Activated CD4-positive, alpha-beta T cell treated with anti-CD3 and anti-CD28 coated beads for 36 hours (primary cell): ENCODE measurements at places on chromosomes 13 and 19. TPM values are rescaled to one million over a fixed set of nuclear protein-coding genes. Genes with fewer than 3 reads are reported as not detected.

RDH8 gene
- total RNA-seq, result not detected

CACNG8 gene
- not detected for total RNA-seq

SERP2 gene
- 0.98 TPM for total RNA-seq

RPS15 gene
- 1,858 TPM for total RNA-seq

ACP7 gene
- total RNA-seq, result not detected

EPS8L1 gene
- 2.2 TPM for total RNA-seq

CILP2 gene
- total RNA-seq, result 0.27 TPM

CERS1 gene
- total RNA-seq, result 0.11 TPM

ANGPTL8 gene
- total RNA-seq, result not detected

COX6B2 gene
- total RNA-seq, result 0.14 TPM

ZNF784 gene
- total RNA-seq, result 4.3 TPM

KCNN4 gene
- 103 TPM for total RNA-seq

- DNase-seq, result no peak
These were observed 36.5 kb upstream of the SACS start for GRCh38 chr13:23469951-23470421.

DNA sequence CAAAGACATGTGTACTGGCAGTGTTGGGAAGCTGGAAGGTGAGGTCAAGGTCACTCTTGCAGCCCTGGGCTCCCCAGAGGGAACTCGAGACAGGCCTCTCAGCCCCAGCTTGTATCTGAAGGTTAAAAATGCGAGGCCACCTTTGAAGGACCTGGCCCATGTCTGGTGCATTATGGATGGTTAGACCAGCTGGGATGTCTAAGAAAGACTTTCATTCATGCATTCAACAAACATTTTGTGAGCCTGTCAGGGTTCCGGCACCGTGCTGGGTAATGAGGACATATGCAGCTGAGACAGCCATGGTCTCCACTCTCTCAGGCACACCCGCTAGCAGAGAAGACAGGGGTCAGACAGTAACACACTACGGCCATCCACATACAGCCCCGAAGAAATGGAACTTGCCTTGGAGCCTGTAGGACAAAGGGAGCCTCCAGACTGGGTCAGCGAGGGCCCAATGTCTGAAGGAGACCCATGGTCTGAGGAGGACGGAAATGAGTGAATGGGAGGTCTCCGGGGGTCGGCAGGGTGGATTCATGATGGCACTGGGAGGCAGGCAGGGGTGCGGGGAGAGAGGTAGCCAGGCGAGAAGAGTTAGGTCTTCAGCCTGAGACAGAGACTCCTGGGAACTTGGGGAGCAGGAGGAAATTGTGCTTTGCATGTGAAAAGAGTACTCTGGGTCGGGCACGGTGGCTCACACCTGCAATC lies 19.0 kb downstream of the VSTM2B start:
- DNase-seq, result no peak

DNA sequence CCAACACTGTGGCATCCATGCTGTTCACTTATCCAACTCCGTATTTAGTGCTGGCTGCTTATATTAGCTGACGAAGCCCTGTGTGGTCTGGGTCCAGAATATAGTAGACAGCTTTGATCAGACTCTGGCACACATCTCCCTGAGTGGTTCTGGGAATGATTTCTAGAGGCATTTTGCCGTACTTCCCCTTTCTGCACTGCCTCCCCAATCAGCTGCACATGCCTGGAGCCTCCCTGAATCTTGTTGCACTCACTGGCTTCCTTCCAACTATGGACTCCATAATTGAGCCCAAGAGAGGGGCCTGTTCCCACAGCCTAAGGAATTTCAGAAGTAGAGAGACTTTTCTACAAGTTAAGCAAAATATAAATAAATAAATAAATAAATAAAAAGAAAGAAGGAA lies 30.4 kb upstream of the PCDH8 start:
- DNase-seq, result no peak

DNA sequence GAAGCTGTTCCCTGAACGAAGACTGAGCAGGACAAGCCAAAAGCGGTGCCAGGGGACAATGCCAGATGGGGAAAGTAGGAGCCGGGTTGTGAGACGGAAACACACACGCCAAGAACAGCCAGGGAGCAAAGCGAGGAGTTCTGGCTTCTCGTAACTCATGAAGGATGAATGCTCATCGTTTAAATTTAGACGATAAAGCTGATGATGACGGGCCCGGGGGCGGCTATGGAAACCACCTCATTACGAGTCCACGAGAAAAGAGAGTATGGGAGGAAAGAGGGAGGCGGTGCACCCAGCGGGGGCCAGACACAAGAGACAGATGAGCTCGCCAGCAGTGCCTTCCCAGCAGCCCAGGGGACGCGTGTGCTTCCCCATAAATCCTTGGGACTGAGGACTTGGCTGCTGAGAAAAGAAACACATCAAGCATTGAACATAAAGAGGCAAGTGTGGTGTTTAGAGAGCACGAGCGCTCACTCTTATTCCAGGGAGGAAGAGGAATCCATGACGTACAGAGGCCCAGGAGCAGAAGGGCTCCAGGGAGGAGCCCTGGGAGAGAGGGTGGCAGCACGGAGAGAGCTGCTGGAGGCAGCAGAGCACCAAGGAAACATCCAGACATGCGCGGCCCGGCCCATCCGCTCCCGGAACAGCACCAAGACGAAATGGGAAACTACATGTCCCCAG lies 70.7 kb downstream of the EPS15L1 start:
- DNase-seq, result peak; percentile 53

GRCh38 chr19:12838182-12838885 lies at the start of gene MAST1:
Gene MAST1, plus strand, starts transcription at chr19:12838515. Its CDS starts 58 bp downstream, at chr19:12838573.
- DNase-seq, result peak; percentile 82

DNA sequence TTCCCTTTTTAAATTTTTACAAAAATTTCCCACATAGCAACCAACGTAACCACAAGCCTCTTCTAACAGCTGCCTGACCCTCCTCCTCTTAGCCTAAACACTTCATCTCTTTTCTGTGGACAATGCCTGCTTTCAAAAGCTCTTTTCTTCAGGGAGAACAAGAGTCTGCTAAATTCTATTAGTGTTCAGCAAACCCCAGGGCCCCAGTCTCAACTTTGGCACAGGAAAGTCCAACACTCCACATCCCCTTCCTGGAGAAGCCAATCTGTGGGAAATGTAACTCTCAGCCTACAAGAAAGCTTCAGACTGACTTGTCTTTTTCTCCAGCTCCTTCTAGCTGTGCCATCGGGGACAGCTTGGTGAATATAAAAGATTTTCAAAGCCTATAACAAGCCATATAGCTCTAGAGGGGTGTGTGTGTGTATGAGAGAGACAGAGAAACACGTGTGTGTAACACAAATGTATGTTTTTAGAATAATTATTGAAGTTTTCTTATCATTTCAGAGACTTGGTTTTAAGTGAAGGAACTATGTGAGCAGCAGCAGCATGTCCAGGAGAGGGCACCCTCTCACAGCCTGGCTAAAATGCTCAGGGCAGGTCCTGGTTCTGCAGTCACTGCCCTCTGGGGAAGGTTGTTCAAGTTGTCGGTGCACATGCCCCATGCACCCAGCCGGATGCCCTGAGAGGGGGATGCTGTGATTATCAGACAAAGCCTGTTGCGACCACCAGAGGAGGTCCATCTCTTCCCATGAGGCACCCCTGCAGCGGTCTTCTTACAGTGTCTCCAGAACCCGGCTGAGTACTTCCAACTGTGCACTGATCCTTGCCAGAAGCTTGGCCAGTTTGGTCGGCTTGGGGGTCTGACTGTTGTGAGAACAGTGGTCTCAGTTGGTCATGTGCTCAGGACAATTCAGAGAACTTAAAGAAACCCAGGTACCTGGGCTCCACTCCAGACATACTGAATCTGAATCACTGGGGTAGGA lies 34.4 kb downstream of the CCDC70 start:
- peak; percentile 69 for DNase-seq

- DNase-seq, result no peak
These were observed 525.1 kb downstream of the LMO7 start for GRCh38 chr13:76160961-76161925.

GRCh38 chr19:16315825-16316505 lies 8.7 kb upstream of the KLF2 start:
- no peak for DNase-seq

GRCh38 chr19:1131718-1132551 lies 28.1 kb downstream of the GPX4 start:
- DNase-seq, result peak; percentile 96

DNA sequence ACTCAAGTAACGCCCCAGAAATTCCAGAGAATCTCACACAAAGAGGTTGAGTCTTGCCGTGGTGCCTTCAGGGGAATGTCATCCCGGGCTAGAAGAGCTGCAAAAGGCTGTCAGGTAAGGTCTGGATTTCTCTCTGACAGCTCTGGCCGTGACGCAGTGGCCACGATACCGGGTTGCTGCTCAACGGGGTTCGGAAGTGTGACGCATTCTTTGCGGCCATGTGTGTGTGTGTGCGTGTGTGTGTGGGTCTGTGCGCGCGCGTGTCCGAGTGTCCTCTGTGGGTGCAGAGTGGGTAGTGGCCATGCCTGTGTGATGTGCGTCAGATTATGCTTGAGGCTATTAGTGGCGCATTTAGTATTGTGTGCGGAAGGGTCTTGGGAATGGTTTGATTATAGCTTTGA lies 306 bp downstream of the ZNF540 start:
- peak; percentile 76 for DNase-seq

GRCh38 chr13:110496281-110496680 lies 65.2 kb downstream of the RAB20 start:
- no peak for DNase-seq

GRCh38 chr19:56404705-56405056 lies 549 bp downstream of the ZNF583 start:
- DNase-seq, result no peak

DNA sequence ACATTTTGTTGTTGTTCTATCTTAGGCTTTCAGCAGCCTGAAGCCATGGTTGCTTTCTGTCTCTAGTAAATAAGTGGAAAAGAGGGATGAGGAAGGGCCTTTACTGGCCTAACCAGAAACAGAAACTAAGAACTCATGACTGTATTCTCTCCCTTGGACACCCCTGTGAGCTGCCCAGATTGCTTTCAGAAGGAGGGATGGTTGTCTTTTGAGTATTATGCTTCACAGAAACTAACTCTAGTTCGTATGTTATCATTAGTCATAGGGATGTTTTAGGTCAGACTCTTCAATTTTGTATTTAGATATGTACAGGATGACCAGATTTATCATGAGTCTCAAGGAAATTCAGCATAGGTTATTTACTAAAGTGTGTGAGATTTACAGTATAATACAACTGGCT lies 17.5 kb downstream of the BORA start:
- DNase-seq, result no peak

- no peak for DNase-seq
These were observed 709 bp downstream of the ATP8A2 start for GRCh38 chr13:25372284-25373081.

- no peak for DNase-seq
These were observed 737.5 kb upstream of the SLITRK5 start for GRCh38 chr13:86933676-86934075.

DNA sequence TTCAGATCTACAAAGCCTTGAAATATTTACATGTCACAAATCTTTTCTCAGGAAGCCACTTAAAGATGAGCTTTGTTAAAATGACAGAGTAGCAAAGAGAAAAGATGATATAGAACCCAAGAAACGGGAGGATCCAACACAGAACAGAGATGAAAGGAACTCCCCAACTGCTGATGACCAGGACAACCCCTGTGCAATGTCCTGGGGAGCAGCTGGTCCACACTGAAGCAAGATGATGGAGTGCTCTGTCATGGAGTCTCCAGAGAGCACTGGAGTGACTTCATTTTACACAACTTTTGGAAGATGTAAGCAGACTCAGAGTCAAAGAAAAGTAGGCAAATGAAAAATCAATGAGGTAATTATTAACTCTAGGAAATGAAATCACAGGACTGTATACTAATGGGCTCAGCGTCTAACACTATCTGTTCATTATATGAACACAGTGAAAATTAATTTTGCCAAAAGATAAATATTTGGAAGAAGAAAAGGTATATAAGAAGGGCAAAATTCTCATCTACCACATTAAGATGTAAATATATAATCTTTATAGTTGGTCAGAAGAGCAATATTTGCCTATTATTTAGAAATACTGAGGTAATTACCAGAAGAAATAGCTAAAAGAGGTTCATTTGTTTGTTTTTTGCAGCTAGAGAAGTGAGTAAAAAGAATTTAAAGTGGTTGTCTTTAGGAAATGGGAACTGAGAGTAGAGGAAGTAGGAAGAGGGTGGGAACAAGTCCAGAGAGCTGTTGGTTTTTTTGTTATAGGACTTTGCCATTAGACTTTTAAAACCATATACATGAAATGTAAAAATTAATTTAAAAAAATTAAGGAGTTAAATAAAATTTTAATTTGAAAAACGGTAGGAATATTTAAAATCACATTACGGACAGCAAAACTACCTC lies 30.5 kb downstream of the MTRF1 start:
- DNase-seq, result no peak

DNA sequence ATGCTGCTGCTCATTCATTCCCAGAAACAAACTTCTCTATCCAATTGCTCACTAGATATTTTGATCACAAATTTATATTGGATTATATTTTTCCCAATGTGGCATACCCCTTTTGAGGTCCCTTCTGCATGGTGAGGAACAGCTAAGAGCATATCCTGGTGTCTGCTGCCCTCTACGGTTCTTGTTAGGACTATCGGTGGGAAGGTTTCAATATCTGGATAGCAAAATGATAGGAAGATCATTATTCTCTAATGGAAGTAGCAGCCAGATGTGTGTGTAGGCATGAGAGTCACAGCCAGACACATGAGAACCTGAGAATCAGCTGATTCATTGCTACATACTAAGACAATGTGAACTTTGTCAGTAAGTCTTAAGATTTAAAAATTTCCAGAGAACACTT lies 1422.4 kb upstream of the MIR17HG start:
- no peak for DNase-seq

- no peak for DNase-seq
These were observed 17.3 kb downstream of the ZBTB7A start for GRCh38 chr19:4049432-4049831.

DNA sequence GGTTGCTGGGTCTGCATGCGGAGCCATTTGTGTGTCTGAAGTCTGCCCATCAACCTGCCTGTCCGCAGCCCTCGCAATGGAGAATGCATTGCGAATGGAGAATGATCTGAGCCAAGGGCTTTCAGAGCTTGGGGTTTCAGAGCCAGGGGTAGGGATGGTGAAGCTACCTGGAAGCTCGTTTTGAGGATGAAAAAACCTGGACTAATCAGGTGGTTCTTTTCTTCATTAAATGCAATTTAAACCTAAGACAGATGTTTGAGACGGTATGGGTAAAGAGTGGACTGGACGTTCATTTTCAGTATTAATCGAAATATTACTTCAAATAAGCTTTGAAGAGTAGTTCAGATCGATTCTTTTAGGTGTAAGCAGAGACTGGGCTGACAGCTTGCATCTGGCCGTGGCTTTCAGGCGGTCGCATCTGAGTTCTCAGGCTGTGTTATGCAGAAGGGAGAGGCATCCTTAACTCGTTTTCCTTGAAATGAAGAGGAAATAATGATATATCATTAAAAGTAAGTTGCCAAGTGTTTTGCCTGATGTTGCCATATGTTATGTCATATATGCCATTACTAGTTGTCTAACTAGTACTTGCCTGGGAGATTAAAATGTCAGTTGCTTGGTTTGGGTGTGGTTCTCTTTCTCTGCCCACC lies 801 bp downstream of the MCF2L start:
- DNase-seq, result no peak

DNA sequence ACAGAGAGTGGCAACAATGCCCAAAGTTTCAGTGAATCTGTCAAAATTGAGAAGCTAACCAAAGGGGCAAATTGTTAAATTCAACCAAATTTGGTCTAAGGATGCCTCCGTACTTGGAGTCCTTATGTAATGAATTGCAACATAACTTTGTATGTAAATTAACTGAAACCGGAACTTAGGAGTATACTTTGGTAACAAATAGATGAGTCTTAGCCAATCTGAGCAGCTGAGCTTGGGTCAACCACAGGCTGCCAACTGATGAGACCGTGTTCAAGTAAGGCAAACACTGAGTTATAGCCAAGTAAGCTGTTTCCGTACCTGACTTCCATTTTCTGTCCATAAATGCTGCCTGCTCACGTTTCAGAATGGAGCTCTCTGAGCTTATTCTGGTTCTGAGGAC lies 5.3 kb downstream of the VWA8 start:
- no peak for DNase-seq
